ENCODE measurements at places on chromosomes 6 and 20.

GRCh38 chr6:43254138-43254817, 11.0 kb downstream of the TTBK1 start:
- peak; percentile 70 for DNase-seq

DNA sequence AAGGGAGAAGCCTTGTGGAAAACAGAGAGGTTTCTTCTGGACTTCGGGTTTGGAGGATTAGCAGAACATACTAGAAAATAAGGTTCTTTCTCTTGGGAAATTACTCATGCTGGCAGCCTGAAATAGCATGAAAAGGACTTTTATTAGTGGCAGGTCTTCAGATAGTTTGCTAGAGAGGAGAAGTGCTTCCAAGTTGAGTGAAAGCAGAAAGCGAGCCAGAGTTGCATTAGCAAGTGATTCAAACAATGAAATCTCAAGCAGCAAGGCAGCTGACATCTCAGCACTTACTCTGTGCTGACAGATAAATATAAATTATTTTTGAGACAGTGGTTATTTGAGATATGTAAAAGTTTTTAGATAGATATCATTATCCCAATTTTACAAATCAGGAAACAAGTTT, 91.9 kb downstream of the PLCB4 start:
- no peak for DNase-seq

GRCh38 chr20:15071085-15071808, 733.8 kb upstream of the FLRT3 start:
- DNase-seq, result no peak

DNA sequence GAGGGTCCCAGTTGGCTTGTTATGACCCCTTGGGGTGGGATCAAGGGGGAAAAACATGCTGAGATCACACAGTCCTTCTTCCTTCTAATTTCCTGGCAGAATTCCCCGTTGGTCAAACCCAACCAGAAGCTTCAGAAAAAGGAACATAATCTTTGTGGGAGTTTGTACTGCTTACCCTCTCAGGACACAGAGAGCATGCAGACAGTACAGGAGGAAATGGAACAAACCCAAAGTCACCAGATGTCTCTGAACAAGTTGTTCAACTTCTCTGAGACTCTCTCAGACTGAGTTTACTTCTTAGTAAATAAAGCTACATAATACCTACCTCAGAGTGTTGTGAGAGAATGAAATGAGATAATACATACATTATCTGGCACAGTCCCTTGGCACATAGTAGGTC, 181.1 kb upstream of the TSHZ2 start:
- DNase-seq, result no peak

- DNase-seq, result no peak
Measured at GRCh38 chr20:53176134-53176533, 204.0 kb downstream of the TSHZ2 start.

- peak; percentile 71 for DNase-seq
Measured at GRCh38 chr20:46174469-46175126, 56.5 kb downstream of the CD40 start.

GRCh38 chr20:50356525-50356885, 153.7 kb upstream of the PTPN1 start:
- no peak for DNase-seq

- no peak for DNase-seq
Measured at GRCh38 chr6:100763617-100764241, 117.4 kb downstream of the ASCC3 start.

DNA sequence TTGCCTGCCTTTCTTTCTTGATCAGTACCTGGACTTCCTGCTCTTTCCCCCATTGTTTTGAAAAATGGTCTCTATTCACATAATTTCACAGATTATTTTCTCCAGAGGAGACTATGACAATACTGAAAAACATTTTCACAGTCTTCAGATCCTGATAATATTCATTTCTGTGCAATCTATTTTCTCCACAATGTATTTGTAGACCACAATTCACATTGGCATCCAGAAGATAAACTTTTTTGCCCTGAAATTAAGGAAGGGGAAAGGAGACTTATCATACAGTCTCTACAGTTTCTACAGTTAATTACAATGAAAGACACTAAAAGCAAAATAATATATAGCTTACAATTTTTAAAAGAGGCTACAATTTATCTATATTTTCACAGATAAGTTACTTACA, 18.4 kb downstream of the LCA5 start:
- no peak for DNase-seq

DNA sequence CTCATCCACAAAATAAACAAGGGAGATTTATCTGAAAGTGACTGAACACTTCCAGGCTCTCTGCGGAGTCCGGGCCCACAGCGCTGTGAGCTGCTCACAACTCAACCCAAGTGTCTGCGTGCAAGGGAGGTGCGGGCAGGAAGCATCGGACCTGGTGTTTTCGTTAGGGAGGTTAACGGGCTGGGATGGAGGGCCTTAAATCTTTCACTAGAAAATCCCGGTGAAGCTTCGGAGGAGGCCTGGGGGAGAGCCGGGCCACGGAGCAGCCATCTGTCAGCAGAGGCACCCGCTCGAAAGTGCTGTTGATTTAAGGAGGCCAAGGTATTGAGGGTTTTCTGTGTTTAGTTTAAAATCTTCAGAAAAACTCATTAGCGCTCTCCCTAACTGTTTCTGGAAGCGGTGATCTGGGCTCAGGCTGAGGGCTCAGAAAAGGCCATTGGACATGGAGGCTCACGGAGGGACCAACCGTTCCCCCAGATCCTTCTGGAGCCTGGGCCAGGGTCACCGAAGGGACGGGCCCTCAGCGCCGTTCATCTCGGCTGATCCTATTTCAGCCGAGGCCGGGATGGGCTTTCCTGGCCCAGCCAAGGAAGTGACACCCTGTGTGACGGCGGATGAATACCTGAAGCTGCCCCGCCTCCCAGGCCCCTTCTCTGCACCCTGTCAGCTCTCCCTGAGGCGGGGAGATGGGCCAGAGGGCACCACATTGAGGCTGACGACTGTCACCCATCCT, 20.7 kb downstream of the GATA5 start:
- DNase-seq, result no peak

DNA sequence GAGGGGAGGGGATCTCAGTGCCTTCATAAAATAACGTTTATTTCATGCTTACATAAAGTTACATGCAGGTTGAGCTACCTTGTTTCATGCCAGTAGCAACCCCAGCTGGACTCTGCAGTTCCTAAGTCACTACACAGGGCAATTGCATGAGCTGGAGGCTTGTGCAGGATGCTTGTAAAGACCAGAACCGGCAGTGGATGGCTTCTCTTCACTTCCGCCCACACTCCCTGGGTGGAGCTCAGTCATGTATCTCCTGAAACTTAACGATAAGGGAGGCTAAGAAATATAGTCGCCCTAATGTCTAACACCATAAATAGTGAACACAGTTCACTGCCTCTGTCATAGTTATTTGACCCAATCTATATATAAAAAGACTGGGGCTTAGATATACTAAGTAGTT, 99.4 kb upstream of the RAB32 start:
- DNase-seq, result no peak

DNA sequence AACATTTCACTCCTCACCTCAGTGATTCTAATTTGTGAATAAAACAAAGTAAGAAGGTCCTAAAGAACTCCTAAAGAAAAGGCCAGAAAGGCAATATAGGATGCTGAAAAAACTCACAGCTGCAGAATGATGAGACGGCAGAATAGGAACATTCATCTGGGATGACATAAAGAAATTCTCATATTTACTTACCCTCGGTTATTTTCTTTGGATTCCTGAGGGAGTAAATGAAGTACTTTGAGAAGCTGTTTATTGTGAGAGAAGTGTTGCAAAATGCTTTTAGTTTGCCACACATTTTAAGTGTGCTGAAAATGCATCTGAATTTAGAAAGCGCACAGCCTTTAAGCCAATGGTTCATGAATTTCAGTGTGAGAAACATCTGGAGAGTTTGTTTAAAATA, 35.7 kb upstream of the RBL1 start:
- DNase-seq, result no peak

- DNase-seq, result no peak
Measured at GRCh38 chr6:107603006-107603370, 113.1 kb downstream of the SOBP start.

DNA sequence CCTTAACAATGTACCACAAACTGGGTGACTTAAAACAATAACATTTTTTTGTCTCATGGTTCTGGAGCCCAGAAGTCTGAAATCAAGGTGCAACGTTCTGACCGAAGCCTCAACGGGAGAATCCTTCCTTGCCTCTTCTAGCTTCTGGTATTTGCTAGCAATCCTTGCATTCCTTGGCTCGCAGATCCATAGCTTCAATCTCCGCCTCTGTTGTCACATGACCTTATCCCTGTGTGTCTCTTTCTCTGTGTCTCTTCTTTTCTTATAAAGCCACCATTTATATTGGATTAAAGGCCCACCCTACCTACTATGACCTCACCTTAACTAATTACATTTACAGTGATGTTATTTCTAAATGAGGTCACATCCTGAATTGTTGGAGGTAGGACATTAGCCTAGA, 37.2 kb upstream of the DOK5 start:
- no peak for DNase-seq

DNA sequence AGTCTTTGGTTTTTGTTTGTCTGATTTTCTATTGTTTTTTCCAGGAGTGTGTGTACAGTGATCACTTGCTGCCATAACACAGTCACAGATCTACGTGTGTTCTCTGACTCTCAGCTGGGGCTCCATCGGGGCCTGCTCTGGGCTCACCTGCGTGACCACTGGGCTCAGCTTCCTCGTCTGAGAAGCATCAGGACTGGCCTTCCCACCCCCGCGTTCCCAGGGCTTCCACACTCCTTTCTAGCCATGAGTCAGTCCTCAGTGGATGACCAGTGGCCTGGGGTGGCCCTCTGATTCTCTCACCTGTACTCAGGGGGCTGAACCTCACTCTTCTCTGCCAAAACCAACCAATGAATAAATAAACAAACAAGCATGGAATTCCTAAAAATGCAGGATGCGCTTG, 14.5 kb downstream of the THBS2 start:
- DNase-seq, result no peak

Measured in inflammatory macrophage (primary cell).